ENCODE measurements at places on chromosomes 5 and 9.

GRCh38 chr5:86645885-86646284, 28.1 kb downstream of the COX7C start:
- DNase-seq, result no peak

DNA sequence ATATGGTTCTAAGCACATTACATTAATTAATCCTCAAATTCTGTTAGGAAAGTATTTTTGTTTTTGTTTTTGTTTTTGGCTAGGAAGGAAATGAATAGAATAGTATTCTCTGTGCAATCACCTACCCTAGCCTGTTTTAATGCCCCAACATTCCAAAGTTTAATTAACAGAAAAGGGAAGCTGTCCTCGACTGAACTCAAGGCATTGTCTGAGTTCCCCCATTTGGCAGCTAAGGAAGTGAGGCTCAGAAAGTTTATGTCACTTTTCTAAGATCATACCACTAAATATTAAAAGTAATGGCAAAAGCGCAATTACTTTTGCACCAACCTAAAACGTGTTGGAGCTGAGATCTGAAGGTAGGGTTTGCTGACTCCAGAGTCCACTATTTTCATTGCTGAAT, 59.8 kb downstream of the FGF1 start:
- no peak for DNase-seq

DNA sequence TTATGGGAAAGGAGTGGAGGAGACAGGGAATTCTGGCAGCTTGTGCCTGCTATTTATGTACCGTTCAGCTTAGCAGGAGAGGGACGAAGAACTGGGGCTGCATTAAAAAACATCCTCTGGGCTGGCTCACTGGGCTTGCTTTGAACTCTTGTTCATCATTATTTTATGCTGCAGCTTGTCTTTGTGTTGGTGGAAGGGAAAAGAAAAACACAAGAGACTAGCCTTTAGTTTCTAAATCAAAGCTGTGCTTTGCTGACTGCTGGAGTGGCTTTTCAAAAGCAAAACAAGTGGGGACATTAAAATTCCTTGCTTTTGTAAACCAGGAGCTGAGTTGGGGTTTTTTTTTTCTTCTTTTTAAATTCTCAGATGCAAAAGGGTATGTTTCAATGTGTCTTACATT, 5.9 kb upstream of the RGMB start:
- DNase-seq, result no peak

- DNase-seq, result no peak
Observed at GRCh38 chr5:150514708-150515211, 6.8 kb downstream of the NDST1 start.

- no peak for DNase-seq
Observed at GRCh38 chr9:36759141-36759540, 186.4 kb downstream of the MELK start.

GRCh38 chr9:97601228-97601898, 31.8 kb downstream of the TSTD2 start:
- no peak for DNase-seq

DNA sequence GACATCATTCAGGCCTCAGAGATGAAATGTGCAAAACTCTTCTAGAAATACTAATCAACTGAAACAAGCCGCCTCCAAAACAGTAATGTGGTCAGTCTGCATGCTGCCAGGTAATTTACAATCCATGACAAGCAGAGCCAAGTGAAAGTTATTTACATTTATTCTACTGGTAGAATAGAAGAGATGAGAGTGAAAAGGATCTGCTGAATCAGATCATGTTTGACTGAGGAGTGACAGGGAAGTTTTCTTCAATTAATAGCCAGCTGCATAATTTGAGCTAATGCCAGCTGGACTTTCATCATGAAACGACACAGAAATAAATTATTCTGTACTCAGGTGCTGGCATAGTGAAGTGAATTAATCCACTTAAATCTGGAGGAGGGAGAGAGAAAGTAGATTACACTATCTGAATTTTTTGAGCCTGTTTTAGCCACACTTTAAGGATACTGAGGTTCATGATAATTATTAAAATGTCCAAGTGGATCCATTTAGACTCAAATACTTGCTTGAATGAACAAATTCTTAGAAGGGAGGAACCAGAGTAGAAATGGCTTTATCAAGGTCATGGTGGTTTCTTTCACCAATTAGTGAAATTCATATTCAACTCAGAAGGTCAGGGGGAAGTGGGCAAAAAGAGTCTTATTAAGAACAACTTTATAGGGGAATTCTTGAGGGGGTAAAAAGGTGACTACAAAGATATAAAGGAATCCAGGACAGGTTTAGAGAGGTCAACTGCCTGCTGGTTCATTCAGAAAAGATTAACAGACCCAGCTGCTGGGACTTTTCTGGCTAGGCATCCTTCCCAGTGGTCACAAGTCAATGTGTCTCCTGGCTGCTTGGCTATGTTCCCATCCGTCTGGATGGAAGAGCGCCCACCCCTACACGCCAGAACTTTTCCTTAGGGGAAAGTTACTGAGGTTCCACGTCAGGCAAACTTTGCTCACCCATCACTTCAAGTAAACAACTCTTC, 350.4 kb downstream of the PDE4D start:
- DNase-seq, result no peak

- no peak for DNase-seq
Observed at GRCh38 chr9:69121155-69122081, 52.7 kb upstream of the TJP2 start.

- DNase-seq, result no peak
Observed at GRCh38 chr9:79630521-79631403, 59.0 kb downstream of the TLE4 start.

DNA sequence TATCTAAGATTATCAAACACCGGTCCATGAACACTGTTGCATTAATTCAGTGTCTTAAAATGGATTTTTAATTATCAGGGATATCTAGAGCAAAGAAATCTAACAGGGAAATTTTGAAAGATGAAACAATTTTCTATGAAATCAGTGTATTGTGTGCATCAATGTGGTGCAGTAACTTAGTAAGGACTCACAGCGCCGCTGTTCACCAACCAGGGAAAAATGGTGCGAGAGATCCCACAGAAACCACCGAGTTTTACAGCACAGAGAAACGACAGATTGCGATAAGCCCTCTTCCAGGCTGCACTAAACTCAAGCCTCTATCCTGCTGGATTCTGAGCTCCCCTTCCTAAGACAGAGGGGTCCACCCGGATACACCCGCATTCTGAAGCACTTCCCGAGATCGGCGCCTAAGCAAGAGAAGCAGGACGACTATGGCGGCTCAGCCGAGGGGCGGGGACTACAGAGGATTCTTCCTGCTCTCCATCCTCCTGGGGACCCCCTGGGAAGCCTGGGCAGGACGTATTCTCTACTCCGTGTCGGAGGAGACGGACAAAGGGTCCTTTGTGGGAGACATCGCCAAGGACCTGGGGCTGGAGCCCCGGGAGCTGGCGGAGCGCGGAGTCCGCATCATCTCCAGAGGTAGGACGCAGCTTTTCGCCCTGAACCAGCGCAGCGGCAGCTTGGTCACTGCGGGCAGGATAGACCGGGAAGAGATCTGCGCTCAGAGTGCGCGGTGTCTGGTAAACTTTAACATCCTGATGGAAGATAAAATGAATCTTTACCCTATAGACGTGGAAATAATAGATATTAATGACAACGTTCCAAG, at the start of gene PCDHGA7:
PCDHGA7 (plus strand) TSS at position 274 of the 826 bp plus-strand sequence; CDS start at position 432, 158 bp downstream.
- no peak for DNase-seq

DNA sequence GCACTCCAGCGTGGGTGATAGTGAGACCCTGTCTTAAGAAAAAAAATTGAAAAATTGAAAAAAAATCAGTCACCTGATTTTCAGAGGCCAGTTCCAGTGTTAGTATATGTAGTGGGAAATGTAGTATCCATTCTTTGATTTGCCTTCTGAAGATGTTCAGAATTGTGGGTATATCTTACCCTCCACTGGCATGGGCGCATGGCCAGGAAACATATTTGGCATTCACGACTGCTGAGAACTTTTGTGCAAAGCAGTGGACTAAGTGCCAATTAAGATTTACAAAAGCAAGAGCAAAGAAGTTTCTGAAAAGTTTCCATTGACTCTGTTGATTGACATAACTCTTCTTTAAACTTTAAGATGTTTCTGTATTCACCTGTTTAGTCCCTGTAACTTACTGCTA, 2.4 kb downstream of the CAVIN4 start:
- DNase-seq, result no peak

GRCh38 chr5:9454012-9454481, 91.8 kb downstream of the SEMA5A start:
- DNase-seq, result no peak
